ENCODE measurements at places on chromosomes 7 and 10. TPM values are rescaled to one million over a fixed set of nuclear protein-coding genes. Genes with fewer than 3 reads are reported as not detected.

Gene OR2A42
- polyA plus RNA-seq: not detected

Gene POMZP3
- 11.1 TPM for polyA plus RNA-seq

Gene TEX36
- not detected for polyA plus RNA-seq

Gene TRIL
- not detected for polyA plus RNA-seq

Gene ACTR3C
- 5.2 TPM for polyA plus RNA-seq

Gene CALN1
- not detected for polyA plus RNA-seq

Gene SPDYE5
- polyA plus RNA-seq: 0.24 TPM

Gene DLG5
- 0.10 TPM for polyA plus RNA-seq

Gene HECTD2
- 2.6 TPM for polyA plus RNA-seq

Gene RALA
- 36.0 TPM for polyA plus RNA-seq

Gene FKBP9
- polyA plus RNA-seq: 0.30 TPM
